Fibroblast of skin of left biceps (primary cell): ENCODE measurements at places on chromosomes 2 and 18.
A peak's percentile ranks its signal among the peaks of the same experiment; 100 is the strongest.

- DNase-seq, result no peak
Measured at GRCh38 chr2:191166756-191167445, 16.1 kb upstream of the STAT4 start.

- no peak for DNase-seq
Measured at GRCh38 chr2:122764014-122764413, 1008.6 kb downstream of the TSN start.

DNA sequence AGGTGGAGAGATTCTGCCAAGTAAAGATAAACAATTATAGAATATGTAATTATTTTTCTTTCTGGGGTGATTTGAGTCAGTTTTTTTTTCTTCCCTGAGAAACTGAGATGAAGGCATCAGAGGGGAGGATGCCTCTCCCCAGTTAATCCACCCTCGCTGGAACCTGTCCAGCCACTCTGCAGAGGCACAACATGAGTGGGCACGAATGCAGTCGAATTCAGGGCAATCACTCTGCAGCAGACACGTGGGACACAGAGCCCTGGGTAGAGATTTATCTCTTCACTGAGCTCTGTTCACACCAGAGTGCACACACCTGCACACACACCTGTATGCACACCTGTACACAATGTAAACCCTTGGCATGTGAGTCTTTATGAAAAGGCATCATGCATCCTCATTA is 154.2 kb downstream of the DCDC2C start:
- DNase-seq, result no peak

- no peak for DNase-seq
Measured at GRCh38 chr2:137508739-137509384, 455.4 kb upstream of the HNMT start.

DNA sequence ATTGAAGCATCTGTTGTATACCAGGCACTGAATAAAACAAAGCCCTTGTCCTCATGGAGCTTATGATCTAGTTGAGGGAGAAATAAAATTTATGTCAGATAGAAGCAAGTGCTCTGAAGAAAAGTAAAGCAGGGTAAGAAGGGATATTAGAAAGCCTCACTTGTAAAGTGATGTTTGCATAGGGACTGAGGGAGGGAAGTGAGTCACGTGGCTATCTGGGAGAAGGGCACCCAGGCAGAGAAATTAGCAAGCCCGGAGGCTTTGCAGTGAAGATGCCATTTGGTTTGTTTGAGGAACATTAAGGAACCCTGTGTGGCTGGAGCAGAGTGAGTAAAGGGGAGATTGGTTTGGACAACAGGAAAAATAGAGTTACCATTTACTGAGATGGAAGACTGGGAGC is 52.1 kb downstream of the RBBP8 start:
- DNase-seq, result no peak

DNA sequence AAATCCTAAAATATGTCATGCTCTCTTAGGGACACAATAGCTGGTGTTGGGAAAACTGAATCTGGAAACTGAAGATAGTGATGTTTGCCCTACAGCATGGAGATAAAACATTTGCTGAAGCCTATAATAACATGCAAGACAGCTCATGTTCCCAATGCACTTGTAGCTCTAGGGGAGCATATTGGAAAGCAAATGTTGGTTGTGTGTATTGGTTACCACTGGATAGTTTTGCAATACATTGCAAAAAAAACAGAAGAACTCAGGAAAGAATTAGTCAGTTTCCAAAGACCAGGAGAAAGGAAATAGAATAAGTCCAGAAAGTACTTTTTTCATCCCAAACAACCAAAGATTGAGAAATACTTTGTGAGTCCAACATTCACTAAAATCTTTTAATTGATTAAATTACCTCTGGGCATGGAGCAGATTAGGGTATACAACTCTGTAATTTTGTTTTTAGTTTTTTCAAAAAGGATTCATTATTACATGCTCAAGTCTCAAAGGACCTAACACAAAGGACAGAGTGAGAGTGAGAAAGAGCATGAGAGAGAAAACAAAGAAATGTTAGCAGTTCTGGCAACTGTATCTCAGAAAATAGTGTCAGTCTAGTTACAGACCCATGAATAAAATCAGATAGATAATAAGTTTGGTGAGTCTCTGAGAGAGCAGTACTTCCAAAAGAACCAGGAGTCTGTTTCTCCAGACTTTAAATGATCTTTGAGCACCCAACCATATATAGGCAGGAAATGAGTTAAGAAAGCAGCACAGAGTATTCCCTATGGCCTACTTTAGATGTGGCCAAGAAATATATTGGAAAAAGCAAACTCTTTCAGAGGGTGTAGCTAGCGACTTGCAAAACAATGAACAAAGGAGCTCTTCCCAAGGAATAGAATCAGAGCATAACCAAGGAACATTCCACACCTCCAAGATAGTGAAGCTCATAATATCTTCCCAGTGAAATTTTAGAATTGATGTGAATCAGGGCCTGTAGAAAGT is 36.6 kb upstream of the COL3A1 start:
- peak; percentile 45 for DNase-seq

DNA sequence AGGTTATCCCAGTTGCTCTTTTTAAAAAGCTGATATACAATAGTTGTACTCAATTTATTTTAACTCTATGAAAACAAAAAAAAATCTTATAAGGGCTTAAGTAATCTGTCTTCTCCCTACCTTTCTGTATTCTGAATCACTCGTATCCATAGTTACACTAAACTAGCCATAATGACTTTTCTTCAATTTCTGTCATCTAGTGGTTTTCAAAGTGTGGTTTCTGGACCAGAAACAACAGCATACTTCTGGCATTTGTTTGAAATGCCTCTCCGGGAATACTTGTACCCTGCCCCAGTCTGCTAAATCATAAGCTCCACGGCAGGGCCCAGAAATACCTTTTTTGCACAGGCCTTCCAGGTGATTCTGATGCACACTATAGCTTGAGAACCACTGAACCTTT is 253.6 kb downstream of the LRRTM4 start:
- no peak for DNase-seq

- peak; percentile 68 for DNase-seq
Measured at GRCh38 chr2:27185331-27186026, 26.4 kb upstream of the ATRAID start.

DNA sequence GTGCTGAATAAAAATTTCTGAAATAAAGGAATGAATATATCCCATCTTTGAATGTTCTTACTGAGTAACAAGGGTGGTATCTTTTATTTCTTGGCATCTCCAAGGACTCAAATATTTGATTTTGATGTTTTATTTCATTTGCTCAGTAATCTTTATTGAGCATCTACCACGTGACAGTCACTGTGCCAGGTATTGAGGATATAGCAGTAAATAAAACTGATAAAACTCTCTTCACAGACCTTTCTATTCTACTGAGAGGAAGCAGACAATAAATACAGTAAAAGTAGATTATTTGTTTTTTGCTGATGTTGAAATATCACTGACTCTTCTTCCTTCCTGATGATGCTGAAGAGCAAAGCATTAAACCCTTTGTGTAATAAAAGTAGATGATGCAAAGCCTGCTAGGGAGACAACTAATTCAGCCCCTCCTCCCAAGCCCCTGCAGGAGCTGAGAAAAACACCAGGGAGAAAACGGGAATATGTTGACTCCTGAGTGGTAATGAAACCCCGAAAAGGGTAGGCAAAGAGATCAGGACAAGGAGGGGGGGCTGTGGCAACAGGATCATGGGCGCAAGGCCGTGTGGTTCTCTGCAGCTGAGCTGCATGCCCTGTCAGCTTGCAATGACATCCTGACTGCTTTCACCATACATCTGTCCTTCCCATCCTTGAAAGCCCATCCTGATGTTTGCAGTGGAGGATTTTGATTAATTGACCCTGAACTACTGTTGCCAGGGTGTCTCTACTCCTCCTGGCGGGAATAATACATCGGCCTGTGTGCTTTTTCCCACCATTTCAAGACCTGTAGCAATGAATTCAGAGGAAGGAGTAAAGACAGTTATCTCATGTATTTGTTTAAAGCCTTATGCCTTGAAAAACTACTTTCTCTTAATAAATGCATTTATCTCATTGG is 117.4 kb downstream of the EML6 start:
- no peak for DNase-seq

- no peak for DNase-seq
Measured at GRCh38 chr2:132804051-132804450, 134.0 kb upstream of the LYPD1 start.

GRCh38 chr2:205461678-205462665 is 220.3 kb upstream of the NRP2 start:
- no peak for DNase-seq
